ENCODE measurements at places on chromosomes 7 and 10.
A peak's percentile ranks its signal among the peaks of the same experiment; 100 is the strongest.

DNA sequence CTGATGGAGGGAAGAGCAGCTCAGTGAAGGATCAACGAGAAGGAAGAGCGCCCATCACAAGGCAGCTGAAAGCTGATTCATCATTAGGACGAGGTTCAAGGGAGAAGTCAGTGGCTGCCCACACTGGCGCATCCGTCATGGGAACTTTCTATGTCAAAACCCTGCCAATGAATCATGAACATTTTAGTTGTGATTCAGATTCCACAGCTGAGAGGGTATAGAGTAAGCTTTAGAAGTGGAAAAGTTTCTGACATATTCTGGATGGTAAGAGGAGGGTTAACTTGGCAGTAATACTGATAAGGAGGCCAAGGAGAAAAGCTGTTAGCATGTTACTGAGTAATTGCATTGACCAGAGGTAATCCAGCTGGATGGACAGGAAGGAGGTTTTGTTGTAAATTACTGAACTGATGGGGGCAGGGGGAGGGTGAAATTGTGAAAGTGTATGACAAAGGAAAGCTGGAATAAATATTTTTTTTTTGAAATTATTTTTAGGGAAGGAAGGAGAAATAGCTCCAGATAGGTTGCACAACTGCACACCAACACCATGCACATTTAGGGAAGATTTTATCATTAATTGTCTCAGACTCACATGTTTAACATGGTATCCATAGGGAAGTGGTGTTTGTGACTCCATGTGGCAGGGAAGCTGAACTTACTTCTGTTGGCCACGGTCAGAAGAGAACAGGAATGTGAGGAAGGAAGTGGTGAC is 78.3 kb upstream of the NRP1 start:
- no peak for DNase-seq

- DNase-seq, result no peak
Observed at GRCh38 chr10:77410523-77410922, 227.1 kb downstream of the KCNMA1 start.

DNA sequence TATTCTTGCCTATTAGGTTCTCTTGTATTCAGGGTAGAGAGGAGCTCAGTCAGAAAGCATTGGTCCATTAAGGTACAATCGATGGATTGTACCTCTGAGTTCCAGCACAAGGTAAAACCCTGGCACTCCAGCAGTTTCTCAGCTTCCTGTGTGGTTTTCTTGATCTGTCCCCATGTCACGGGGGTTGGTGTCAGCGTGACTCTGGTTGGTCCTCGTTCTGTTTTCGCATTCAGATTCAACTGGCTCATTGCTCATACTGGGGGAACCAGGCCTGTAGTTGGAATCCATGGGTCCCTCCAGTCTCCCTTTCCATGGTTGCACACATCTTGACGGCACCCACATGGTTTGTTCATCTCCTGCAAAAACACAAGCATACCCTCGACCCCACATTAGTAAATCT is 32.7 kb upstream of the RASGEF1A start:
- no peak for DNase-seq

- DNase-seq, result no peak
Observed at GRCh38 chr10:62163024-62163423, 105.6 kb downstream of the RTKN2 start.

- no peak for DNase-seq
Observed at GRCh38 chr10:30897547-30897946, 134.1 kb downstream of the ZNF438 start.

DNA sequence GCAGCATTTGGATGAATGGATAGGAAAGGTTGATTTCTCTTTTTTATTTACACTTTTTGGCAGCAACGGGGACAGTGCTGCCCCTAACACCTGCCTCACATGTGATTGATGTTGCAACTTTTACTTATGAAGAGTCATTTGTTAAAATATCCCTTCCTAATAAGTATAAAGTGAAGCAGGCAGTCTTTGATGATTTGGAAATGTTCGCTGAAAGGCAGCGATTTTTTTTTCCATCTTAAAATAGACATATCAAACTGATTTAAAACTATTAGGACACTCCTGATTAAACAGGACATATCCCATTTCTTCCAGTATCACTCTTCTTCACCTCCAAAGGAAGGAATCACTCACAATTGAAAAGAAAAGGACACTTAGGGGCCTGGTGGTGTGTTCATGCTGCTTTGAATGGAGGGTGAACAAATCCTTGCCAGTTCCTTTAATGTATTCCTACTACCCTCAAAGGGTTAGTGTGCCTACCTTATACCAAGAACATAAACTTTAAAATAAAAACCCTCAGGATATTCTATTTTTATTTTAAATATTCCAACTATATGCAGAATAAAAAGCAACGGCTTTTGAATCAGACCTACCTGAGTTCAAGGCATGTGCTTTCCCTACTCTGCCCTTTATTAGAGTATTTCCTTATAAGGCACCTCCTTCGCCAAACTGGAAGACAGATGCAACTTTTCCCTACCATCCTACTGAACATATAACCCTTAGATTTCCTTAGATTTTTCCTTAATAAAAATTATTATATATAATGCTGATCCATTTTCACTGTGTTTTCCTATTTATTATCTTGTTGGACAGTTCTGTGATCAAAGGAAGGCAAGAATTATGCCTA is 1.1 kb downstream of the ADK start:
- DNase-seq, result no peak

DNA sequence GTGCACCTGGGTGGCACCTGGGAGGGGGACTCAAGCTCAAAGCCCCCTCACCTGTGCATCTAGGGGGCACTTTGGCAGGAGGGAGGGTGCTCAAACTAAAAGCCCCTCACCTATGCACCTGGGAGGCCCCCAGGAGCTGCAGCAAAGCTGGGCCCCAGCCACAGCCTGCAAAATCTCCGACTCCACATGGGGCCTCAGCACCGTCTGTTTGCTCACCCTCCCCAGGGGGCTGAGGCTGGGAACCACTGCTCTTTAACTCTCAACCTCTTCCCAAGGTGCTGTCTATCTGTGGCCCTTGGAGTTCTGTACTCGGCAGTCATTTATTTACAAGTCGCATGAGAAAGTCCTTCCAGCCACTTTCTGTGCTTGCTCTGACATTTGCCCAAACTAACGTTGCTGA is 458.4 kb downstream of the DNAJB6 start:
- DNase-seq, result no peak

DNA sequence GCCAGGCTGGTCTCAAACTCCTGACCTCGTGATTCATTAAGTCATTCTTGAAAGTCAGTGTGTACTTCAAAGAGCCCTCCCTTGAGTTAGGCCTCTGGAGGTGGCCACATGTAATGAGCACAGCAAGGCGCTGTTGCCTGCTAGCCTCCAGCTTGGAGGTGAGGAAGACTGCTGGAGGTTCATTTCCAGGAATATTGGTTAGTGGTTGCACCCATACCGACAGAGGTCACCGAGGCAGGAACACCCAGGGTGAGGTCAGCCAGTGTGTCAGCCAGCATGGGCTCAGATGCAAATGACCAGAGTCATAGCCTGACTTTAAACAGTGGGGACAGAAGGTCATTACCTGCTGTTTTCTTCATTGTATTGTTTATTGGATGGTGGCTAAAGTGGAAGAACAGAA is 85.0 kb downstream of the PLPP4 start:
- DNase-seq, result no peak

- DNase-seq, result no peak
Observed at GRCh38 chr7:102149416-102149815, 137.3 kb upstream of the SH2B2 start.

DNA sequence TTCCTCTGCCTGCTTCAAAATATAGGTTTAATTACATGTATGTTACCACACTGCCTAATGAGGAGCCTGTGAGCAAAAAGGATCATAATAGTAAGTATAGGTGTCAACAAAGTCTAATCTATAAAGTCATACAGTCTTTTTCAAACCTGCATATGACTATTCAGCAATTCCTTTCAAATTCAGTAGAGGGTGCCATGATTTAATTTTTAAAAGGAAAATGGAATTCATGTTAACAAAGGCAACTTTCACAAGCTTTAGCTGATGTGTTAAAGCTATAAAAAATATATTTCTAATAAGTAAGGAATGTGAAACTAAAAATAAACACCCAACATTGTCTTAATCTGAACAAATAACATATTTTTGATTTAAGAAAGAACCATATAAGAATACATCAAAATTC is 52.1 kb downstream of the MPP7 start:
- DNase-seq, result peak; percentile 19

DNA sequence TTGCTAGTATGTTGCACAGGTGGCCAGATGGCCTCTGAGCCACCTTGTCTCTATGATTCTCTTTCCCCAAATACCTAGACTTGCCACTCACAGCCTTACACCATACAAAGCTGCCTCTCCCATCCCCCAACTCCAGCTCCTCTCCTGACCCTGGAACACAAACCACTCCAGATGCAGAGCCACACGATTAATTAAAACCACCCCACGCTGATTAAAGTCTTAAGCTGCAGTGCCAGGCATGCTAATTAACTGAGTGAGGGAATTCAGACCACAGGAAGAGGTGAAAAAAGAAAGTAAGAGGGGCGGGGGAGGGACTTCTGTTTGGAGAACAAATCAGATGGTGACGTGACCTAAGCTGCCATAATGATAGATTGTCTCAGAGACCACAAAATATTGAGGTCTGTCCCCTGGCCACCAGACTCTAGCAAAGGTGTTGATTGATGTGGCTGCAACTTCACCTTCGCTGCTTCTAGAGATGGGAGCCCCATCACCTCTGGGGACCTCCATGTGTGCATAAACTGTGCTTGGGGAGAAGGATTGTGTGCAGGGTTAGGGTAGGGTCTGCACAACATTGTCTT is 331.3 kb downstream of the PLXNA4 start:
- no peak for DNase-seq

GRCh38 chr10:4195213-4195612 is 410.2 kb upstream of the KLF6 start:
- DNase-seq, result no peak

DNA sequence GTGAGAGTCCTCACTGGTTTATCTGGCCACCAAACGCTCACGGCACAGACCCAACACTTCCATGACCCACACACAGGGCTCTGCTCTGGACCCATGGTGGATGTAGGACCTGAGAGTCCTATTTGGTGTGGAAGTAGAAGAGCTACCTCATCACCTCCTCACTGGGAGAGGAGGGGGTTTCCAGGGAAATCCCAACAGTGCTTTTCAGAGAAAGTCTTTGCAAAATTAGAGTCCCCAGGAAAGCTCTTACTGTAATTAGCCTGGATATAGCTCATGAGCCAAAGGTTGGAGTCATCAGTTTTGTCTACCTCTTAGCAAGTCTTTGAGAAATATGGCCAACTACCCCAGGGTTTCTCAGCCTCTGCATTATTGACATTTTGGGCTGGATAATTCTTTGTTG is 34.7 kb upstream of the TARP start:
- DNase-seq, result no peak

DNA sequence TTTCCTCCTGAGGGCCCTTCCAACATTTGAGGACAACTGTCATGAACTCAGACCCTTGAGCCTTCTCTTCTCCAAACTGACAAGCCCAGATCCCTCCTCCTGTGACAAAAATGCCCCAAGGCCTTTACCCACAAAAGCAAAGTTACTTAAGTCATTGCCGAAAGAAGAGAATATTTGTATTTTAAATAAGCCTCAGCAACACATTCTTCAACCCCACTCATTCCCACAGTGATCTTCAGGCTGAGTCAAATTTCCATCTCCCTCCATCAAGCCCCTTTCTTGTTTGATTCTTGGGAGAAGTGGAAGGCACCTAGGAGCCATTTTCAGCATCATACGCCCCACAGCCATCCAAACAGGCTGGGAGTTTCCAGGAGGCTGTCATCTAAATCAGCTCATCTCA is 150.8 kb upstream of the PDE1C start:
- no peak for DNase-seq

DNA sequence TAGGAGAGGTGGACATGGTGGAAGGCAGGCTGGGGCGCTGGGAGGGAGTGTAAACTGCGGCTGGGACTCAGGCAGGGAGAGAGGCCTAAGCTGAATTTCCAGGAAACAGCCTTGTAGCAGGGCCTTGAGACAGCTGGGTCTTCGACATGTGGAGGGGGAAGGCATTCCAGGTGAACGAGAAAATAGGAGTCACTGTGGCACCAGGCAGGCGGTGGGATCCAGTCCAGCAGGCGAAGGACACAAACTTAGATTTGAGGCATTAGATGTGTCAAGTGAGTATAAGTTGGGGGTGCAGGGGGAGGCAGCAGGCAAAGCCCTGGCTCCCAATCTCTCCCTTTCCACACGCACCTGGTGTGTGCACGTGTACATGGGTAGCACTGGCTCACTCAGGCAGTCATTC is 105.3 kb downstream of the PTPN20 start:
- no peak for DNase-seq

- no peak for DNase-seq
Observed at GRCh38 chr7:68914006-68914405, 684.3 kb upstream of the AUTS2 start.

GRCh38 chr10:119103903-119104653 is at the start of gene DENND10:
Gene DENND10 (plus strand): TSS chr10:119104113. CDS start chr10:119104143, 30 bp downstream.
- DNase-seq, result peak; percentile 77

GRCh38 chr10:13526948-13527863 is 1.6 kb downstream of the BEND7 start:
- peak; percentile 69 for DNase-seq

DNA sequence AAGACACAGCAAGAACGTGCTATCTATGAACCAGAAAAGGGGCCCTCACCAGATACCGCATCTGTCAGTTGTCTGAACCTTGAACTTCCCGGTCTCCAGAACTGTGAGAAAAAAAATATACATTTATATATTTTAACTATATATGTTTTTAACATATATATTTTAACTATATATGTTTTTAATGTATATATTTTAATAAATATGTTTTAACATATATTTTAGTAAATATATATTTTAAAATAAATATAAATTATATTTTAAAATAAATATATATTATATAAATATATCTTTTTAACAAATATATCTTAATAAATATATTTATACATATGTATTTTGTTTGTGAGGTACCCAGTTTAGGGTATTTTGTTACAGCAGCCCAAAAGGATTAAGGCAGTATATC is 958.2 kb upstream of the AUTS2 start:
- DNase-seq, result no peak

- no peak for DNase-seq
Observed at GRCh38 chr7:147498081-147498480, 1092.5 kb upstream of the C7orf33 start.

GRCh38 chr10:126397156-126397555 is 8.9 kb upstream of the ADAM12 start:
- DNase-seq, result no peak

- DNase-seq, result no peak
Observed at GRCh38 chr10:125392154-125392553, 231.8 kb upstream of the CTBP2 start.

DNA sequence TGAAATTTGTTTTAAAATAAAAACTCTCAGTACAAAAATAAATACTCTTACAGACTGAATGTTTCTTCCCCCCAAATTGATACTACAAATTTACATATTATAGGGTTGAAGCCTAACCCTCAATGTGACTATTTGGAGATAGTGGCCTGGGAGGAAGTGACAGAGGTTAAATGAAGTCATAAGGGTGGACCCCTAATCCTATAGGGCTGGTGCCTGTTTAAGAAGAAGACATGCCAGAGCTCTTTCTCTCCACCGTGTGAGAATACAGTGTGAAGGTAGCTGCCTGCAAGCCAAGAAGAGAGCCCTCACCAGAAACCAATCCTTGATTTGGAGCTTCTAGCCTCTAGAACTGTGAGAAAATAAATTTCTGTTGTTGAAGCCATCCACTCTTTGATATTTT is 67.6 kb downstream of the MCU start:
- no peak for DNase-seq

- no peak for DNase-seq
Observed at GRCh38 chr7:150823043-150823442, 22.5 kb downstream of the TMEM176A start.

GRCh38 chr7:75649462-75649861 is 89.3 kb downstream of the HIP1 start:
- DNase-seq, result no peak

Measured in LoVo (cell line).